ENCODE measurements at places on chromosomes 5 and 9.

- DNase-seq: no peak
Measured at GRCh38 chr9:91341258-91341746, 20.4 kb downstream of the AUH start.

- no peak for DNase-seq
Measured at GRCh38 chr5:123382252-123382651, 41.0 kb downstream of the CEP120 start.

DNA sequence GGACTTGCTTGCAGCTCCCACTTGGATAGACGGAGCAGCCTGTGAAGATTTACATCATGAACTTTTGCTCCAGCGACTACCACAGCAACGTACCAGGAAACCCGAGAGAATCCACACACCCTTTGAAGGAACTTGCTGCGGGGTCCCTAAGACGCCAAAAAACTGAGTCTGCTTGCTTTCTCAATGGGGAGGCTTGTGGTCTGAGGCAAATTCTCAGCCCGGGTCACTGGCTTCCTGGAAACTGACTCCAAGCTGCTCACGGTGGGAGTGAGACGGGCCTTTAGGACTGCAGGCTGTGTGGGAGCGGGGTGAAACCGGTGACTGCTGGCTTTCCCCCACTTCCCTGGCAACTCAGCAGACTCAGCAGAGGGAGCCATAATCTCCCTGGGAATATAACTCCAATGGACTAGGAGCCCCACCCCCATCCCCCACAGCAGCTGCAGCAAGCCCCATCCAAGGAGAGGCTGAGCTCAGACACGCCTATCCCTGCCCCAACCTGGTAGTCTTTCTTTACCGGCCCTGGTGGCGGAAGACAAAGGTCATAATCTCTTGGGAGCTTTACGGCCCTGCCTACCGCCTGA lies 466.0 kb downstream of the CAAP1 start:
- no peak for DNase-seq

DNA sequence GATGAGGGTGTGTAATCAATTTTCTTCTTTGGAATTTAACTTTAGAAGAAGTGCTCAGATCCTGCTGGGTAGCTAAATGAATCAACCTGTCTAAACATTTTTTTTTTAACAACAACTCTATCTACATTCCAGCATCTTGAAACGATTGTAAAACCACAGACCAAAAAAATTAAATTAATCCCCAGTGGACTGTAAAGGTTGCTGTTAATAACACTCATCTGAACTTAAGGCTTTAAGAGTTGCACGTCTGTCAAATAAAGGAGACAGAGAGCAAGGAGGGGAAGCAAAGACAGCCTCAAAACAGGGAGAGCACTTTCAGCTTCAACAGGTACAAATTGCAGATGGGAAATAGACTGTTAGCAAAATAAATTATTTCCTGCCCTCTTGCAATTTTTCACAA lies 548.5 kb downstream of the DTWD2 start:
- no peak for DNase-seq

DNA sequence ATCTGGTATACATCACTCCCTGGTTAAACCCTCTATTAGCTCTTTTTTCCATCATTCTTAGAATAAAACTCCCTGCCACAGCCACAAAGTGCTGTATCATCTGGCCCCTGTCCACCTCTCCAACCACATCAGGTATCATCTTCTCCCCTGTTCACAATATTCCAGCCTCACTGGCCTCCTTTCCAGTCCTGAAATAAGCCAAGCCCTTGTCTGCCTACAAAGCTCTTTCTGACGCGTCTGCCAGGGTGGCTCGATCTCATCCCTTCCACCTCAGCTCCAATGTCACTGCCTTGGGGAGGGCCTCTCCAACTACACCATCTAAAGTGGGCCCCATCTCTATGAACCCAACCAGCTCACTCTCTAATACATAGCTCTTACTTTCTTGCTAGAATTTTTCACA lies 21.5 kb downstream of the CDK5RAP2 start:
- no peak for DNase-seq

GRCh38 chr9:127887792-127888191 lies 10.3 kb upstream of the AK1 start:
- no peak for DNase-seq

DNA sequence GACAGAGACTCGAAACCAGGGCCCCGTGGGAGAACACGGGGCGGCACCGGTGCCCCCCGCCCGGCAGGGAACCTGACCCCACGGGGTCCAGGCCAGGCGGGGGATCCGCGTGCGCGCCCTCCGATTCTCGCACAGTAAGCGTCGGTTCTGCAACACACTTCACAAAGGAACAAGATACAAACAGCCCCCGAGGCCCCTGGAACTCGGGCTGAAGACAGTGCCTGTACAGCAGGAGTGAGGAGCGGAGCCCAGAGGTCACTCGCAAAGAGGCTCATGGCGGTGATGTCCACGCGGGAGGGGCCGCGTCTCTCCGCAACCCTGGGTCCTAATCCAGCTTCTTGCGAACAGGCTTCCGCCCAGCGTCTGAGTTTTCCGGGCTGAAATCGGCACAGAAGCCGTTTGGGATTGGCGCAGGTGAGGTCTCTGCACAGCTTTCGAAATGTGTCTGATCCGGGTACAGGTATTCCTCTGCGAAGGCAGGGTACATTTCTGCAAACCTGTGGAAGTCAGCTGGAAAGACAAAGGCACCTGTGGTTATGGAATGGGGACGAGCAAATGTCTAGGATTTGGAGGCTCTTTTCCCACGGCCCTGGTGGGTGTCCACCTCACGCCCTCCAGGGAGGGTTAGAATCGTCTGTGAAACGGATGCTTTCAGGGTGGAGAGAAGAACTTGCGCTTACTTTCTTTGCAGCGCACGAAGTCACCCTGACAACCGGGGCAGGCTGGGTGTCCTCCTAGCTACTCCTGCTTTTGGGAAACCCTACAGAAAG lies 18.3 kb upstream of the SLC6A3 start:
- DNase-seq: no peak

DNA sequence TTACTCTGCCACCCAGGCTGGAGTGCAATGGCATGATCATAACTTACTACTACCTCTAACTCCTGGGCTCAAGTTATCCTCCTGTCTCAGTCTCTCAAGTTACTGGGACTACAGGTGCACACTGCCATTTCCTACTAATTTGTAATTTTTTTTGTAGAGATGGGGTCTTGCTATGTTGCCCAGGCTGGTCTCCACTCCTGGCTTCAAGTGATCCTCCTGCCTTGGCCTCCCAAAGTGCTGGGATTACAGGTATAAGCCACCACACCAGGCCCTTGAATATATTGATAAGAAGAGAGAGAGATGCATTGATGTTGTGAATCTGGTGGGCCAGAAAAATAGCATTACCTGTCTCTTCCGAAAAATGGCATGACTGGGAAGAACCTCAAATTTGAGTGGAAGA lies 21.0 kb upstream of the RCL1 start:
- no peak for DNase-seq

DNA sequence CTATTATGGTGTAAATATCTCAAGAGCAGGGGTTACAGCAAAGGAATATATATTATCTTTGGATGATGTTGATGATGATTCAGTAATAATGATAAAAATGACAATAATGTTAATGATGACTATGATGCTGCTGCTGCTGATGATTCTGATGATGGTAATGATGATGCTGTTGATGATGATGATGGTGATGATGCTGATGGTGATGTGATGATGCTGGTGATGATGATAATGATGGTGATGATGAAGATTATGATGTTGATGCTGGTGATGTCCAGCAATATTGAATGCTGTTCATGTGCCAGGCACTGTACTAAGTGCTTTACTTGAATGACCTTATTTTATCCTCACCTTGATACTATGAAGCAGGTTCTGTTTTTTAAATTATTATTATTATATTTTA lies 226.0 kb upstream of the ANKH start:
- no peak for DNase-seq

- no peak for DNase-seq
Measured at GRCh38 chr5:137252512-137252911, 246.6 kb downstream of the SPOCK1 start.

GRCh38 chr9:134344068-134344799 lies 18.0 kb downstream of the RXRA start:
- no peak for DNase-seq

GRCh38 chr9:86652736-86653135 lies 294.6 kb downstream of the GAS1 start:
- DNase-seq: no peak

DNA sequence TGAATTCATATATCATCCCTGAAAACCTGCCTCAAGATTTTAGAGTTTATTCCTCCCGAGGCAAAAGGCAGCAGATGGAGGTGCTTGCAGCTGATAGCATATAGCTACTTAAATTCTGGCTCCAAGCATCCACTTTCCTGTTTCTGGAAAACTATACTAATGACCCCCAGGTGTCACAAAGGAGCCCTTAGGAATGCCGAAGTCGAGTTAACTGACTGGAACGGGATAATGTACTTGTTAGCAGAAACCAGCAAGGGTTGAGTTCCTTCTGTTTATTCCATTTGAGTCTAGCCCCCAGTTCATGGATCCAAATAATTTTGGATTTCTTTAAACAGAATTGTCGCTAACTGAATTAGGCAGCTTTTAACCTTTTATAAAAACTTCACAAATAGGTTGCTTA lies 44.5 kb downstream of the PTTG1 start:
- no peak for DNase-seq

- no peak for DNase-seq
Measured at GRCh38 chr5:72096602-72097188, 10.6 kb upstream of the MAP1B start.

GRCh38 chr5:139314276-139314675 lies 20.7 kb downstream of the MATR3 start:
- DNase-seq: no peak

DNA sequence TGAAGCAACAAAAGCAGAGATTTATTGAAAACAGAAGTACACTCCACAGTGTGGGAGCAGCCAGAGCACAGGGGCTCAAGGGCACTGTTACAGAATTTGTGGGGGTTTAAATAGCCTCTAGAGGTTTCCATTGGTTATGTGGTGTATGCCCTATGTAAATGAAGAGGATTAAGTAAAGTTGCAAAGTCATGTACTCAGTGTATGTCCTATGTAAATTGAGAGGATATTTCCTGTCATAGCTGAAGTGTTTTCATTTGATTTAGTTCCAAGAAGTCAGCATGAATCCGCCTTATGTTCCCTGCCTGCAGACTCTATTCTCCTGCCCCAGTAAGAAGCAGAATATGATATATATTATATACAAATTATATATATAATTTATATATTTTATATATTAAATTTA lies 966.0 kb upstream of the COX7C start:
- no peak for DNase-seq

DNA sequence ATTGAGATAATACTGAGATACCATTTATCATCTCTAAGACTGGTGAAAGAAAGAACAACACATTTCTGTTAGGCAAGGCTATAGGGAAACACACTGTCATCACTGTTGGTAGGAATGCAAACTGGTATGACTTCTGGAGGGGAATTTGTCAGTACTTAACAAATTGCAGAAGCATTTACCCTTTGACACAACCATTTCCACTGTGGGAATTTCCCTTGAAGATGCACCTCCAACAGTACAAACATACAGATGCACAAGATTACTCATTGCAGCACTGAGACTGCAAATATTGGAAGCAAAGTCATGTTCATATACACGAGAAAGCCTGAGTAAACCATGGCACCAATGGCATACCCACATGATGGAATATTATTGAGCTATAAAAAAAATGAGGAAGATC lies 17.6 kb downstream of the GM2A start:
- no peak for DNase-seq

GRCh38 chr9:128099231-128099931 lies 28.1 kb downstream of the PTGES2 start:
- DNase-seq: no peak

DNA sequence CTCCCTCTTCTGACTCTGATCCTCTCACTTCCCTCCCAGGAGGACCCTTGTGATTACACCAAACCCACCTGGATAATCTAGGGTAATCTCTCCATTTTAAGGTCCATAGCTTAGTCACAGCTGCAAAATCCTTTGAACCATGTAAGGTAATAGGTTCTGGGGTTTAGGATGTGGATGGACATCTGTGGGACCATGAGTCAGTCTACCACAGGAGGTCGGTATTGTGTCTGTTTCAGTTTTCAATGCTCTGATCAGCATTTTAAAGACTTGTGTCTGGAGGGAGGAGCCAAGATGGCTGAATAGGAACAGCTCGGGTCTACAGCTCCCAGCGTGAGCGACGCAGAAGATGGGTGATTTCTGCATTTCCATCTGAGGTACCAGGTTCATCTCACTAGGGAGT lies 112.6 kb downstream of the CAVIN4 start:
- no peak for DNase-seq

DNA sequence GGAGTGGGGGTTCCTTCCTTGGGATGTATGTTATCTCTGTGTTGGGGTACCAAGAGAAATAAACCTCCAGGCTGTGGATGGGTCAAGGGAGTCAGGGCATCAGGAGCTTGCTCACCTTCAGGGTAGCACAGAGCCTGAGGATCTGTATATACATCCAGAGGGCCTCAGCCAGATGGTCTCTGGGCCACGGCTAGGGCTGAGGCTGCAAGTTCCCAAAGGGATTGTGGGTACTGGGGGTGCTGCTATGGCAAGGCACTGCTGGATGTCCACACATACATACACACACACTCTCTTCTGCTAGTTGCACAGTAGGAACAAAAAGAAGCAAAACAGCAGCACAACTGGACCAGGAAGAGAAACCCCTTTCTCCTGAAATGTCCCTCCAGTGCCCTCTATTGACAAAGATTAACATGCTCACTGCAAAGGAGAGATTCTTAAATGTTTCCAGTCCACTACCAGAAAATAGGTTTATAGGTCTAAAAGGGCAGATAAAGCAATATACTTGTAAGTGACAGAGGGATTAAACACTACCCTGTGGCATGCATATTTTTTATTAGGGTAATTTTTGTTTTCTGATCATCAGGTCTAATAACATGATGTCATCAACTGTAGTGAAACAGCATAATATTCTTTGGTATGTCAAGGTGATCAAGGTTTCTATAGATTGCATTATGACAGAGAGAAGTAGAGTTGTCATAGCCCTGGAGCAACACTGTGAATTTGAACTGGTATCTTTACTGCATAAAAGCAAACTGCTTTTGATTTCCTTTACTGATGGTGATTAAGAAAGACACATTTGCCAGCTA lies 56.3 kb upstream of the KCNN2 start:
- no peak for DNase-seq

DNA sequence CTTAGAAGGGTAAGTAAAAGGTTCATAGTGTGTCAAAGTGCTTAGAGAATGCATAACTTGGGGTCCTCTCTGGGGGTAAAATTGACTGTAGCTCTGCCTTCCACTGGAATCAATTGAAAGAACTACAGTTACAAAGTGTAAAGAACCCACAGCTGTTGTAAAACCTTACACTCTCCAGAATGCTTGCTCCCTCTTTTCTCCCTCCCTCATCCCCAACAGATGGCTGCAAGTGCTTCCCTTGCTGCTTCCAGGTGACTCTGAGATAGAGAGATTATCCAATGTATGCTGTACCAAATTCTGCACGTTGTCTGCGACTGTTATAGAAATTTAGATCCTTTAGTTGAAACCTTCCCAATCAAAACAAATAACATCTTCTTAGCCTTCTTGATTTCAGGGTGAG lies 126.0 kb downstream of the STK32A start:
- no peak for DNase-seq

GRCh38 chr9:113734826-113735225 lies 141.3 kb upstream of the ZNF618 start:
- DNase-seq: no peak

GRCh38 chr5:89606939-89607534 lies 724.1 kb upstream of the MEF2C start:
- no peak for DNase-seq

- no peak for DNase-seq
Measured at GRCh38 chr9:108245331-108245730, 610.5 kb downstream of the ACTL7B start.

- DNase-seq: no peak
Measured at GRCh38 chr5:135502836-135503520, 32.8 kb downstream of the NEUROG1 start.

GRCh38 chr9:116859763-116860162 lies 172.7 kb downstream of the TRIM32 start:
- DNase-seq: no peak

All from stimulated activated CD4-positive, alpha-beta T cell treated with anti-CD3 and anti-CD28 coated beads, Interleukin-15, amount 100 ng/mL, for 1 hour (primary cell).